ENCODE measurements at places on chromosomes 13 and 19. TPM values are rescaled to one million over a fixed set of nuclear protein-coding genes. Genes with fewer than 3 reads are reported as not detected.

The KLK5 gene
- total RNA-seq = 20.7 TPM

DNA sequence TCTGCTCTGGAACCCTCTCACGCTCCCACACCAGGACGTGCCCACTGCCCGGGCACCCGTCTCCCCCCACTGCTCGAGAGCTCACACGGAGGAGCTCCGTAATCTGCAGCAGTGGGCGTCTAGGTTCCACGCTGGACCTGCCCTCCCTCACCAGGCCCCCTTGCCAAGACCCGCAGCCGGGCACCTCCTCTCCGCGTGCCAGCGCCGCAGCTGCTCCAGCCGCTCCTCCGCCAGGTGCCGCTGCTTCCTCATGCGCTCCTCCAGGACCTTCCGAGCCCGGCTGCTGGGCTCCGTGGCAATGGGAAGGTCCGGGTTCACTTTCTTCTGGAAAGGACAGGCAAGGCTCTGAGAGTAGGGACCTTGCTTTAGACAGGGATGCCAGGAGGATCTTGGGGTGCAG, 35.0 kb upstream of the MATK start:
- DNase-seq = no peak

DNA sequence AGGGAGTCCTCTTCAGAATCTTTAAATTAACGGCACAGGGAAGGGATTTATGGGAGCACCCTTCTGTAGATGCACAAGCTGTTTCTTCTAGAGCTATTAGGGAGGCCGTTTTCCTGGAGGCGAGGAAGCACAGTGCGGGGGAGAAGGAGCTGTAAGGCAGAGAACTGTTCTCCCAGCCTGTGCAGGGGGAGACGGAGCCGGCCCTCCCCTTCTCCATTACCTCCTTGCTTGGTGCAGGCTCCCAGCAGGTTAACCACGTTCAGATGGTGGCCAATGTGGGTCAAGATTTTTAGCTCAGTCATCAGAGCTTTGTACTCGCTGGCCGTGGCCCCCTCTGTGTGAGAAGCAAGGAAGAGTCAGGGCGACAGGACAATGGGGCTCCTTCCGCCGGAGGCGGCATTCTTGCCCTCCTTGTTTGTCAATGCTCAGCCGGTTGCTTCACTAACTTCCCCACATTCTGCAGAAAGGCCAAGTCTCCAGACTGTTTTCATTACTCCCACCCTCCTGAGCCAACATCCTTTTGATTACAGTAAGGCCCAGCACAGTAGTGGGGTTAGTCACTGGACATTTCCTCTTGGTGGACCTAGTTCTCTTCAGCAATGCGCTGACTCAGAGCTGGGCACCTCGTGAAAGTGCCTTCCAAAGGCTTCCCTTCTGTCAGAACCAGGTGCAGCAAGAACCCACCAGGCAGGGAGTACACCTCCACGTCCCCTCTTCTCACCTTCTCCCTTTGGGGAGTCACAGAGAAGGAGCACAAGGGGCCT, 165.4 kb downstream of the FLT1 start:
- DNase-seq = peak; percentile 12

The SRRM5 gene
- 0.05 TPM for total RNA-seq

GRCh38 chr13:75333103-75333502, 148.9 kb downstream of the TBC1D4 start:
- peak; percentile 77 for DNase-seq

The B3GNT3 gene
- 6.8 TPM for total RNA-seq

DNA sequence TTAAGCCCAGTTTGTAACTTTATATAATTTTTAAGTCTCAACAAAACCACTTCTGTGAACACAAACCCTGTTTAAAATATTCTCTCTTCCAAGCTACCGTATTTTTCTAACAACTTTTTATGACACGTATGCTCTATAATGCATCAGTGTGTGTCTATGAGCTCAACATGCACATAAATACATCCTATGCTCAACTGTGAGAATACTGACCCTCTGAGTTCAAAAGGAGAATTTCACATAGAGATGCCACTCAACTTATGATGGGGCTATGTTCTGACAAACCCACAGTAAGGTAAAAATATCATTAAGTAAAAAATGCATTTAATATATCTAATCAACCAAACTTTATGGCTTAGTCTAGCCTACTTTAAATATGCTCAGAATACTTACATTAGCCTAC, 1139.7 kb upstream of the SPRY2 start:
- peak; percentile 35 for DNase-seq

GRCh38 chr19:13981467-13981866, 24.7 kb downstream of the RFX1 start:
- DNase-seq = no peak

- no peak for DNase-seq
Observed at GRCh38 chr13:98651744-98652143, 74.8 kb upstream of the STK24 start.

The FUT3 gene
- 3.1 TPM for total RNA-seq

The CBLC gene
- 23.1 TPM for total RNA-seq

- DNase-seq = no peak
Observed at GRCh38 chr19:13463296-13463695, 43.0 kb downstream of the CACNA1A start.

DNA sequence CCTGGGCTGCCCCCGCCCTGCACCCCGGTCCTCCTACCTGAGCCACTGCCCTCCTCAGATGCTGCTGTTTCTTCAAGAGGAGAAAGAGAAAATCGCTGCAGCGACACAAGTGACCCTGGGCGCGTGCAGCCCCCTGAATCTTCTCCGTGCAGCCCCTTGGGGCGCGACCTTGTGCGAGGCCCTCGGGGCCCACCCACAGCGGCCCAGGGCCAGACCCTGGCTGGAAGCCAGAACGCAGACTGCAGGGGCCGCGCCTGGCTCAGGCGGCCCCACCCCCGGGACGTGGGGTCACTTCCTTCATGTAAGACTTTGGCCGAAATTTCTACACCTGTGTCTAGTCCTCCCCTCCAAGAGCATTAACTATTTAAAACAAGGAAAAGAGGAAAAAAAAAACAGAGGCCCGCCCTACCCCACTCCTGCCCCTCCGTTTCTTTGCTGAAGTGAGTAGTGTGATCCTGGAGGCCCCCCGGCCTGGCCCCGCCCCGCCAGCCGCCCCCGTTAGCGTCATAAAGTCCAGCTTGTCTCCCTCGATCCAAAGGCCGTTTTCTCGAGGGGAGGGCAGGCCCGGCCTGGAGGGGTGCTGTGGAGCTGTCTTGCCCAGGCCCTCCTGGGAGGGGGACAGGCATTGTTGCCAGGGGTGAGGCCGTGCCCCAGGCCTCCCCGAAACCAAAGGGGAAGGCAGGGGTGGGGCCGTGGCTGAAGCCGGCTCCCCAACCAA, 35.3 kb downstream of the BTBD2 start:
- no peak for DNase-seq

Measured in renal cortical epithelial cell (primary cell).